ENCODE measurements at places on chromosomes 2 and 18.

GRCh38 chr2:154960802-154961583, 262.5 kb downstream of the KCNJ3 start:
- DNase-seq: no peak

- DNase-seq: no peak
Observed at GRCh38 chr18:79460481-79461300, 65.0 kb downstream of the NFATC1 start.

DNA sequence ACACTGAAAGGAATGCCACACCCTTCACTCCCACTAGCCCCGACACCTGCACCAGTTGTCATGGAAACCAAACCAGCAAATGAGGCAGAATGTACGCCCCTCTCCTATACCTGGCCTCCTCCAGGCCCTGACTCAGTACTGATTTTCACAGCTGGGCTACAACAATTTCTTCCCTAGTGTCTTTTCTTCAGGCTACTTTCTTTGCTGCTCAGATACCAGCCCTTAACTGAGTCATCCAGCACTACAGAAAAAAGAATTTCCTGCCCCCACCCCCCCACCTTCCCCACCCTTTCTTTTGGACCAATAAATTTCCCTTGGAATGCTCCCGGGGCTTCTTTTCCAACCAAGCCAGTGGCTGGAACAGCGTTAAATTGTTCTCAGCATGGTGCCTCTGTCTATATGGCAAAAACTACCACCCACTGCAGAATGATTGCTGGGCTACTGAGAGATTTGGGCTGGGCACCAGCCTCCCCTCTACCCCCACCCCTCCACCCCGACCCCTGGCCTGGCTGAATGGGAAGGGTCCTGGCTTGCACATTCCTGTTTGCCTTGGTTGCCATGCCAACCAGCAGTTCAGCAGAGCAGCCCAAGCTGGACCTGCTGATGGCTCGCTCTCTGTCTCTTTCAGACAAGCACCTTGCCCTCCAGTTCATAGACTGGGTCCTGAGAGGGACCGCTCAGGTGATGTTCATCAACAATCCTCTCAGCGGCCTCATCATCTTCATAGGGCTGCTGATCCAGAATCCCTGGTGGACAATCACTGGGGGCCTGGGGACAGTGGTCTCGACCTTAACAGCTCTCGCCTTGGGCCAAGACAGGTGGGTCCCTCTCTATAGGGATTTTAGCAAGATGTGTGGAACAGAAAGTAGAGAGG, 11.3 kb downstream of the SLC14A2 start:
- DNase-seq: peak; percentile 90

DNA sequence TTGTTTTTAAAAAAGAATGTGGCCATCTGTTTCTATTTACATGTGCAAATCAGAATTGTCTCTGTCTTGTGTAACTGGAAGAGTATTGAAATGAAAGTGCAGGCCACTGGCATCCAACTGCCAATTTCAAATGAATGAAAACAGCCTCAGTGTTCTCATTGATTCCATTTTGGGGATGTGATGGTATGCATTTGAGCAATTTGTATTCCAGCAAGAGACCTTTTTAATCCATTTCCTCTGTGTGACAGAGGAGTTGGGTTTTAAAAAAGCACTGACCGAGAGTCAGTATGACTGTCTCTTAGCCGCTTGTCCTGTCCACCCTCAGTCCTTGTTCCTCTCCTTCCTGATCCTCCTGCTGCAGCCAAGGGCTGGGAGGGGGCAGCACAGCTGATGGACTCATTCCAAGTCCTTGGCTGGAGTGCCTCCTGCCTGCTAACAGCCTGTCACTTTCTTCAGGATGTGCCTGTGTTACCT, 50.0 kb downstream of the ASAP2 start:
- DNase-seq: peak; percentile 29

- no peak for DNase-seq
Observed at GRCh38 chr2:2847209-2847676, 516.2 kb upstream of the MYT1L start.

GRCh38 chr2:85709401-85709811, 15.2 kb downstream of the GNLY start:
- no peak for DNase-seq

GRCh38 chr18:1094409-1094808, 189.7 kb downstream of the ADCYAP1 start:
- no peak for DNase-seq

All from neural progenitor cell (in vitro differentiated cells).